ENCODE measurements at places on chromosomes 16 and 17.
A peak's percentile ranks its signal among the peaks of the same experiment; 100 is the strongest.

GRCh38 chr17:81322271-81323082, 27.4 kb upstream of the SLC38A10 start:
- H3K4me3 ChIP-seq, result no peak overlapping the region
- H3K27ac ChIP-seq, result no peak overlapping the region
- peaks cover 35% of the 10 kb centered on the region for H3K27me3 ChIP-seq
- H3K36me3 ChIP-seq, result no peaks in the 10 kb centered on the region
- DNase-seq, result peak; percentile 62
- no peaks in the 10 kb centered on the region for H3K4me1 ChIP-seq

- H3K4me1 ChIP-seq, result peaks cover 8% of the 10 kb centered on the region
- H3K27me3 ChIP-seq, result peaks cover 16% of the 10 kb centered on the region
- H3K36me3 ChIP-seq, result no peaks in the 10 kb centered on the region
- DNase-seq, result no peak
- no peak overlapping the region for H3K4me3 ChIP-seq
- H3K27ac ChIP-seq, result no peak overlapping the region
Observed at GRCh38 chr17:61152898-61153297, 246.7 kb upstream of the TBX2 start.

GRCh38 chr17:40547079-40547784, 18.0 kb downstream of the CCR7 start:
- H3K4me3 ChIP-seq, result peak overlapping the region; percentile 49
- peak; percentile 87 for DNase-seq
- peaks cover 9% of the 10 kb centered on the region for H3K27me3 ChIP-seq
- peaks cover 92% of the 10 kb centered on the region for H3K4me1 ChIP-seq
- peak overlapping the region; percentile 88 for H3K27ac ChIP-seq
- H3K36me3 ChIP-seq, result peaks cover 26% of the 10 kb centered on the region

GRCh38 chr17:12104831-12105230, 84.2 kb downstream of the MAP2K4 start:
- H3K4me3 ChIP-seq, result no peak overlapping the region
- no peaks in the 10 kb centered on the region for H3K27me3 ChIP-seq
- H3K36me3 ChIP-seq, result peaks cover 14% of the 10 kb centered on the region
- DNase-seq, result no peak
- H3K27ac ChIP-seq, result no peak overlapping the region

DNA sequence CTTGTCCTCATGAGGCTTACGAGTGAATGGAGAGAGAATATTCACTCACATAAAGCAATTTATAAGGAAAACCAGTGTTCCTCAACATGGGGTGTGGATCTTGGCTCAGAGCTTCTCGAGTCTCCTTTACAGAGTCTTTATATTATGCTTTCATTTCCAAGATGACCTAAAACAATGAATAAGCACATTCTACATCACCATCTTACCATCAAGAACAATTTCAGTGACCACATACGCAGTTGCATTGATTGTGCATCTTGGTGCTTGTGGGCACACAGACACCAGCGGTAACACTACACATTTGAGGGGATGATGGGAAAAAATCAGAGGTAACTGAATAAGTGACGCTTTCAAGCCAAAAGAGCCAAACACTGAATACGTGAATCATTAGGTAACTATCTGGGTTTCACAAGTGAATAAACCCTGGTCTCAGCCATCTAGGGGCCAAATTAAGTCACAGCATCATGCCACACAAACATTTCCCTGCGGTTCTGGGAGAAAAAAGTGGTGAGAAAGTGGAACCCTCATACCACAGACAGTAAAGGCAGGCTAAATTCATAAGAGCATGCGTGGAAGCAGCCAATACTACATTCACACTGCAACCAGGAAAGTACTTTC, 9.4 kb downstream of the CWC25 start:
- H3K4me3 ChIP-seq, result no peak overlapping the region
- no peak for DNase-seq
- peaks cover 31% of the 10 kb centered on the region for H3K36me3 ChIP-seq

DNA sequence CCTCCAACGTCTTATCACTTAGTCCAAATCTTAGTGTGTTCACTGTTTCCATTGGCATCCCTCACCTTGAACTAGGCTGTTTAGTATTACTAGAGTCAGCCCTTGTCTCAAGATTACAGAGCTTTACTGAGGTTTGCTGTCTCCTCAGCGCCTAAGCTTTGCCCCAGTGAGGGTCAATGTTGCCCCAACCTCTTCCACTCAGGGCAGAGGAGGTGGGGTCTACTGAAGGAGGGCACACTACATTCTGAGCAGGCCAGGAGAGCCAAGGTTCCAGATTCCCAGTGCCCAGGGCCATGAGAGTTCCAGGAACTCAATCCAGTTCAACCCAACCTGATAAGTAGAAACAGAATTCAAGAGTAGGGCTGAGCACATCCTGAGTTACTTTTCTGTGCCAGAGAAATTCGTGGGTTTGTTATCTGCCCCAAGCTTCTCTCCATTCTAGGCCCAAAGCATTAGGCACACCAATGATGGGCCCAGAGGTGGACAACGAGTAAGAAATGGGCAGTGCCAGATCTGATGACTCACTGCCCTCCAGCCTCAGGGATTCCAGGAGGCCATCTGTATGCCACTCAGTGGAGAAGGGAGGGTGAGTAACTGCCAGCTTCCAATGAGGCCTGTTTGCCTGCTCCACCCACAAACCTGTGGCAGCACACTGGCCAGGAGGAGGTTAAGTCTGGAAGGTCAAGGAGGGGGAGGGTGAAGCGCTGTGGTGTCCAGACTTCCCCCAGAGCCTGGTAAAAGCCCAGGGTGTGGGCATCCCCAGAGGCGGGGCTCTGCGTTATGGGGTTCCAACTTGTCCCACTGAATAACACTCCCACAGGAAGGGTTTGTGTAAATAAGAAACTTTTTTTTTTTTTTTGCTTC, 8.2 kb downstream of the TUBG2 start:
- peaks cover 51% of the 10 kb centered on the region for H3K27me3 ChIP-seq
- DNase-seq, result no peak
- peaks cover 18% of the 10 kb centered on the region for H3K4me1 ChIP-seq
- H3K4me3 ChIP-seq, result no peak overlapping the region
- no peak overlapping the region for H3K27ac ChIP-seq

GRCh38 chr16:69108064-69108904, 2.8 kb downstream of the HAS3 start:
- H3K27ac ChIP-seq, result no peak overlapping the region
- peaks cover 4% of the 10 kb centered on the region for H3K36me3 ChIP-seq
- no peak for DNase-seq

DNA sequence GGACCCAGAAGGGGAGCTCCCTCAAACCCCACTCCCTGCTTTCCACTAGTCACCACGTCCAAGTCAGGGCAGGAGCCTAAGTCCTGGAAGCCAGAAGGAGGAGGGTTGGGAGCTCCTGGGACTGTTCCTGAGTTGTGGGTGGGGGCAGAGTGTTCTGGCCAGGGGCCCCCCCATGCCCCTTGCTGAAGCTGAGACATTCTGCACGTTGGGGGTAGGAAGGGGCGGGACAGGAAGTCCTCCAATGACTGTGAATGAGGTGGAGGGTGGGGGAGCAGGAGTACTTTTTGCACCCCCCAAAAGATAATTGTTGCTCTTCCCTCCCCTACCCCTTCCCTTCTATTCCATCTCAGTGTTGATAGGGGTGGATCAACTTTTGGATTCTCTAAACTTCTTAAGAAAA, 21.4 kb upstream of the C17orf113 start:
- H3K27ac ChIP-seq, result no peak overlapping the region
- no peak overlapping the region for H3K4me3 ChIP-seq
- peaks cover 12% of the 10 kb centered on the region for H3K4me1 ChIP-seq
- DNase-seq, result no peak
- H3K27me3 ChIP-seq, result peaks cover 73% of the 10 kb centered on the region
- H3K36me3 ChIP-seq, result no peaks in the 10 kb centered on the region

GRCh38 chr17:59010026-59010425, 96.7 kb downstream of the TRIM37 start:
- H3K27me3 ChIP-seq, result no peaks in the 10 kb centered on the region
- H3K27ac ChIP-seq, result no peak overlapping the region
- peaks cover 12% of the 10 kb centered on the region for H3K36me3 ChIP-seq

- no peaks in the 10 kb centered on the region for H3K36me3 ChIP-seq
- DNase-seq, result no peak
- H3K27ac ChIP-seq, result no peak overlapping the region
- no peak overlapping the region for H3K4me3 ChIP-seq
- H3K27me3 ChIP-seq, result peaks cover 42% of the 10 kb centered on the region
- no peaks in the 10 kb centered on the region for H3K4me1 ChIP-seq
Observed at GRCh38 chr16:87582216-87582965, 19.9 kb upstream of the JPH3 start.

GRCh38 chr17:48930435-48930873, 14.2 kb downstream of the SNF8 start:
- no peak overlapping the region for H3K4me3 ChIP-seq
- DNase-seq, result no peak
- no peaks in the 10 kb centered on the region for H3K27me3 ChIP-seq
- no peak overlapping the region for H3K27ac ChIP-seq
- no peaks in the 10 kb centered on the region for H3K4me1 ChIP-seq
- peaks cover 61% of the 10 kb centered on the region for H3K36me3 ChIP-seq

GRCh38 chr17:27958708-27959381, 65.7 kb upstream of the LYRM9 start:
- peaks cover 13% of the 10 kb centered on the region for H3K27me3 ChIP-seq
- H3K4me3 ChIP-seq, result no peak overlapping the region
- DNase-seq, result no peak

- H3K4me1 ChIP-seq, result peaks cover 6% of the 10 kb centered on the region
- no peak overlapping the region for H3K27ac ChIP-seq
- H3K36me3 ChIP-seq, result no peaks in the 10 kb centered on the region
- peaks cover 92% of the 10 kb centered on the region for H3K27me3 ChIP-seq
Observed at GRCh38 chr17:50626037-50626574, 8.6 kb upstream of the ABCC3 start.

GRCh38 chr17:78798695-78799559, 16.9 kb upstream of the CYTH1 start:
- H3K36me3 ChIP-seq, result peaks cover 74% of the 10 kb centered on the region
- H3K27me3 ChIP-seq, result no peaks in the 10 kb centered on the region
- DNase-seq, result peak; percentile 47
- H3K4me3 ChIP-seq, result no peak overlapping the region
- peak overlapping the region; percentile 85 for H3K27ac ChIP-seq
- H3K4me1 ChIP-seq, result peaks cover 64% of the 10 kb centered on the region

DNA sequence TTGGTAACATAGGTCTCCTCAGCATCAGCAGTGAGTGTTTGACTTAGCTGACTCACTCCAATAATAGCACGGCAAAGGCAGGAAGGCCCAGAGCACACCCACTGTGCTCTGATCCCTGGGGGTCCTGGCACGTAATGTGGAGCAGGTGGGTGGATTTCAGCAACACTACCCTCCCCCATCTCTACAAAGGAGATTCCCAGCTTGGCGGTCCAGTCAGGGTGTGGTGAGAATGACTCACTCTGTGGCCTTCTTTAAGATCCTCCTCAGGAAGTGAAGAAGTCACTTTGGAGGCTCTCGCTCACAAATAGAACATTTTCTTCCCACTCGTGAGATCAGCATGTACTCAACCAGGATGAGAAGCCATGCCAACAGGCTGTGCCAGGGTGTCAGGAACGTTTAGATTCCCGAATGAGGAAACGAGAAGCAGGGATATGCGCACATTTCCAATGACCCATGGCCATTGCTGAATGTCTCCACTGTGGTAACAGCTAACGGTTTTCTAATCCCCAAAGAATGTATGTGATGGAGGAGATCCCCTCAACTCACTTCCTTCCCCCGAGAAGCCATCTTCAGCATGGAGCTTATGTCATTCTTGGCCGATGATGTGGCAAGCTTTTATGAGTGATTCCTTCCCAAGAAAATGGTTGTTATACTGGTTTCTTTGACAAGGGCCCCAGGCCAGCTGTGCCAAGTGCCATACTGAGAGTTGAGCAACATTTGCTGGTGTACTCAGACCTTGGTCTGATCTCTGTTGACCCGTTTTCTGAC, 365.2 kb downstream of the C16orf95 start:
- no peak overlapping the region for H3K4me3 ChIP-seq
- H3K27me3 ChIP-seq, result peaks cover 7% of the 10 kb centered on the region
- H3K27ac ChIP-seq, result no peak overlapping the region
- no peaks in the 10 kb centered on the region for H3K36me3 ChIP-seq
- peaks cover 3% of the 10 kb centered on the region for H3K4me1 ChIP-seq

DNA sequence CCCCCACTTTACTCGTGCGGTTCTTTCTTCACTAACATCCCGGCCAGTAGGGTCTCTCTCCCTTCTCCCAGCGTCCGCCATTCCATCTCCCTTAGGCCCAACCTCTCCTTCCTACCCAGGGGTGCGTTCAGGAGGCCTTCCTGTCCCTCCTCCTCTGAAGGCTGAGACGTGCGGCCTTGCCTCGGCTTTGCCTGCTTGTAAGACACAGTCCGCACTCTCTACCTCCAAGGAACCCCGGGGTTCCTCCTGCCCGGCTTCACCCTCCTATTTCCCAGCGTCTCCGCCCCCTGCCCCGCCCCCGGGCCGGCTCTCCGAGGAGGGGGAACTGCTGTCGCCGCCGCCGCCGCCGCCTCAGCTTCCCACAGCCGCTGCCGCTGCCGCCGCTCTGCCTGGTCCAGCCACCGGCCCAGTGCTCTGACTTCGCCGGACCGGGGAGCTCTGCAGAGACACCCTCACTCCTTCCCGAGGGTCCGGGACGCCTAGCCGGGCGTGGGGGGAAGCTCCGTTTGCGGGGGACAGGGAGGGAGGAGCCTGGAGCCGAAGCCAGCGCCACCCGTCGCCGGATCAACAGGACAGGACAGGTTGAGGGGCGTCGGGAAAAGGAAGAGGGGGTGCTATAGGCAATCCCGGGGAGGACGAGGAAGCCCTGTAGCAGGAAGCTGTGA, 1.2 kb upstream of the FGF11 start:
- H3K36me3 ChIP-seq, result peaks cover 26% of the 10 kb centered on the region
- H3K27ac ChIP-seq, result peak overlapping the region; percentile 90
- DNase-seq, result peak; percentile 84
- peaks cover 52% of the 10 kb centered on the region for H3K4me1 ChIP-seq
- H3K27me3 ChIP-seq, result peaks cover 55% of the 10 kb centered on the region
- H3K4me3 ChIP-seq, result peak overlapping the region; percentile 87

DNA sequence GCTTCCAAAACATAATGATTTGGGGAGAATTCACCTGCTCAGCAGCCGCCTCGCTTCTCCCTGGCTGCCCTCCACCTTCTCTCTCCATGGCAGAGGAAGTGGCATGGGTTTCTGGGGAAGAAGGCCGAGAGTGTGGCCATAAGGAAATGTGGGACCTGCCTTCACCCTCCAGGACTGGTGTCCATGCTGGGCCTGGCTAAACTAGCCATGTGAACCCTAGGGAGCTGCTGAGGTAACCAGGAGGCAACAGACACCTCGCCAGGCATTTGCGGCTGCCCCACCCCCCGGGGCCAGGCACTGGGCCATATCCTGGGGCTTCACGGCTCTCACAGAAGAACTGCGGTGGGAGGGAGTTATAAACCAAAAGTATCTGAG, 9.9 kb upstream of the CMTM4 start:
- no peak overlapping the region for H3K27ac ChIP-seq
- DNase-seq, result no peak
- no peaks in the 10 kb centered on the region for H3K4me1 ChIP-seq
- no peaks in the 10 kb centered on the region for H3K36me3 ChIP-seq
- no peak overlapping the region for H3K4me3 ChIP-seq

All from activated naive CD4-positive, alpha-beta T cell treated with anti-CD3 and anti-CD28 coated beads, Interleukin-2, amount 10 ng/mL, durations not matched to agents 7 days and 5 days (primary cell).